ENCODE measurements at places on chromosomes 5 and 9.

DNA sequence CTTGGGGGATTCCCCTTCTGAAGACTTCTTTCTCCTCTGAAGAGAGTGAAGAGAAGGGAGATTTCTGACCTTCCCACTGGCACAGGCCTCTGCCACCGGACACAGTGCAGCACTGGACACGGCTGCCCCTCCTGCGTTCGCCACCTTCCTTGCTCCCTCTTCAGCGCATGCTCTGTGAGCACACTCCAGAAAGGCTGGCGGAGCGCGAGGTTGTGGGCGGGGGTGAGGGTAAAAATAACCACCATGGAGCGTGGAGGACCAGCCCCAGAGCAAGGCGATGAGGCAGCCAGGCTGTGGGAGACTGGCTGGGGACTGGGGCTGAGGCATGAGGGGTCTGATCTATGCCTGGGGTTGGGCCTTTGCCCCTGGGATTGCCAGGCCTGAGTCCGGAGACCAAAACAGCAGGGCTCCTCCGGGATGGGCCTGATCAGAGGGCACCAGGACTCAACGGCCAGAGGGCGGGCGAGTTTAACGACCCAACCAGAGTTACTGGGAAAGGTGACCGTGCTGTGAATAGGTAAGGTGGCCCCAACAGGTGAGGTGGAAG lies 97.2 kb downstream of the ROR2 start:
- no peak for DNase-seq

DNA sequence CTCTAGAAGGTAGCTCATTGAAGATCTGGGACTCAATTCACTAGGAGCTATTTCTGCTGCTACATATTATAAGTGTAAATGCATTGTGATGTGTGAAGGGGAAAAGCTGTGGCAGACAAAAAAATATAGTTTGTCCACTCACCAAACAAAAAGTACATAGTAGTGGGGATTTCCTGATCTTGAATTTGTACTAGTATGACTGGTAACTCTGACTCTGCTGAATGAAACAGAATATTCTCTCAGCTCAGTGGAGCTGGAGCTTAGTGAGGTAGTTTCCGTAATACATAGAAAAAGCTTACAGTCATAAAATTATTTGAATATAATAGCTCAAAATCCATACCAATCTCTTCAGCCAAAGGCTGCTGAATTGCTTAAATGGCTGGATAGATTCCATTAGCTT lies 455.6 kb upstream of the CD180 start:
- no peak for DNase-seq

GRCh38 chr9:101625876-101626275 lies 31.1 kb upstream of the PPP3R2 start:
- DNase-seq: no peak

- no peak for DNase-seq
These were observed 72.2 kb upstream of the IL6ST start for GRCh38 chr5:56066931-56067450.

- DNase-seq: no peak
These were observed 2.1 kb upstream of the ANXA1 start for GRCh38 chr9:73149371-73150067.

DNA sequence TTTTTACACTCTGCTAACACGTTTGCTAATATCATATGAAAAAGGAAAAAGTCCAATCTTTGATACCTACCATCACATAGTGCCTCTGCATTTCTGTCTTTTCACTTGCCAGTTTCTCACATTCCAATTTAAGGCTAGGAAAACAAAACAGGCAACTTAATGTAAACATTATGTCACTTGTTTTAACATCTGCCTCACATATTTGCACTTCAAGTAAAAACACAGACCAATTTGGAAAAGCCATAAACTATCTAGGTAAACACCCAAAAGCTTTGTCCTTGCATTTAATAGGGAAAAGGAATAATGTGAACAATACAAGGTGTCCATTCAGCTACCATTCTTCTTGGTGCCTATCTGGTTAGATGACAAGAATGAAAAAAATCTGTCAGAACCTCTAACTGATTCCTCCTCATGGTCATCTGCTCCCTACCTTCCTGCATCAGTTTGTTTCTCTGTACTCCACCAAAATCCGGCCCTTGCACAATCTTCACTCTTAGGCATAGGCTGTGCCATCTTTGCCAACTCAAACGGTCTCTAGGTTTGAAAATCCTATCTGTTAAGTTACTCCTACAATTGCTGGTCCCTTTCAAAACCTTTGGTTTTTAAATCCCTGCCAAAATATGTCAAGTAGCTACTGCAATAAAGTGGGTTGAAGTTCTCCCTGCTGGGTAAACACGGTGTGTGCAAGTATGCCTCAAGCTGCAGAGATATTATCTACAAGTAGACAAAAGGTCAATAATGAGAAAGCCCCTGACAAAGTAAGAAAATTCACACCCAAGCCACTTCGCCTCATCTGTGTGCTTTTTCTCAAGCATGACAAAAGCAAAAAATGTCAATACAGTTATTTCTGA lies 3.4 kb downstream of the TLE1 start:
- no peak for DNase-seq

DNA sequence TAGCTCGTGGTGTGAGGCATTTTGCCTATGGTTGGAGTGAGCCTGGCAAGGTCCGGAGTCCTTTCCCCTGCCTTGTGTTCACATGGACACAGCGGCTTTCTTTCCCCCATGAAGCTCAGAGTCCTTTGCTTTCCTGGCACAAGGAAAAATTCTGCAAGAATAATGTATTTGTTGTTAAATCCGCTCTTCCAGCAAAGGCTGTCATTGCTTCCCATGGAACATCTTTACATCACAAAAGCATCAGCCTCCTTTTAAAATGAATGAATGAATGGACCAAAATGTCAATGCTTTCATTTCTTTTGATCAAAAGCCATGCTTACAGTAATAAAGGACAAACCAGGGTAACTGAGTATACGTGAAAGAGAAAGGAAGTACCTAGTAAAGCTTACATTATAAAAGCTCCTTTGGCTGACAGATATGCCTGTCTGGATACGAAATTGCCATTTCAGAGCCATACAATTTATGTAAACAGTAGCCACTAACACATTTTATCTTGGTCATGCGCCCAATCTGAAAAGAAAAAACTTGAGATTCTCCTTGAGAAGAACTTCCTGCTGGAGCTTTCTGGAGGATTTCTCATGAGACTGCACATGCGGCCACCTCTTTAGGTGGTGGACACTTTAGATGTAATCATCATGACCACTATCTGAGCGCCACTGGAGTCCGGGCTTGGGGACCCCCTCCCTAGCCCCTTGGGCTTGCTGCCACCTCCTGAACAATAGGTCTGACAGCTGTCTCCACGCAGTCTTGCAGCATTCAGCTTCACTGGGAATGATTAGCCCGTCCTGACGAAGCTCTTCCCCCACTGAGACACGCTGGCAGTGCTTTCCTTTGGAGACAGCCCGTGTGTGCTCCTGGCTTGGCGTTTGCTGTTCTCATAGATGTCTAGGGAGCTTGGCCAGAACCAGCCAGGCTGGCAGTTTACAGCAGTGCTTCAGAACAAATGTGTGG lies 355.9 kb downstream of the ADAMTS6 start:
- no peak for DNase-seq

DNA sequence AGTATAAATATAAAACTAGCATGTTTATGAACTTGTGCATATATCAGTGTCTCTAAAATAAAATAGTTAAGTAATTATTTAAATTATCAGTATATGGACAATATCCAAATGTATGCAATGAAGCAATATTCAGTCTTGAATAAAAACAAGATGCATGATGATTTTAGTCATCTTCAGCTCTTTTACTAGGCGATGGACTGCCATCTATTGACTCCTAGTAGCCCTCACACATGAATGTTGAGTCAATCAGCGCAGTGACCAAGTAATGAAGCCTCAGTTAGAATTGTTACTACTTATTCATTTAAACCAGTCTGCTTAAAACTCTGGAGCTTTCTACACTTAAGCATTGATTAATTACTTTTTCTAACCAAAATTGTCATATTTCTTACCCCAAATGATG lies 92.9 kb upstream of the GRHPR start:
- no peak for DNase-seq

- DNase-seq: no peak
These were observed 294.8 kb upstream of the PTGER4 start for GRCh38 chr5:40384782-40385390.

- no peak for DNase-seq
These were observed 59.0 kb upstream of the C9orf72 start for GRCh38 chr9:27632254-27632653.

- DNase-seq: no peak
These were observed 5.5 kb downstream of the FANCC start for GRCh38 chr9:95311961-95312360.

DNA sequence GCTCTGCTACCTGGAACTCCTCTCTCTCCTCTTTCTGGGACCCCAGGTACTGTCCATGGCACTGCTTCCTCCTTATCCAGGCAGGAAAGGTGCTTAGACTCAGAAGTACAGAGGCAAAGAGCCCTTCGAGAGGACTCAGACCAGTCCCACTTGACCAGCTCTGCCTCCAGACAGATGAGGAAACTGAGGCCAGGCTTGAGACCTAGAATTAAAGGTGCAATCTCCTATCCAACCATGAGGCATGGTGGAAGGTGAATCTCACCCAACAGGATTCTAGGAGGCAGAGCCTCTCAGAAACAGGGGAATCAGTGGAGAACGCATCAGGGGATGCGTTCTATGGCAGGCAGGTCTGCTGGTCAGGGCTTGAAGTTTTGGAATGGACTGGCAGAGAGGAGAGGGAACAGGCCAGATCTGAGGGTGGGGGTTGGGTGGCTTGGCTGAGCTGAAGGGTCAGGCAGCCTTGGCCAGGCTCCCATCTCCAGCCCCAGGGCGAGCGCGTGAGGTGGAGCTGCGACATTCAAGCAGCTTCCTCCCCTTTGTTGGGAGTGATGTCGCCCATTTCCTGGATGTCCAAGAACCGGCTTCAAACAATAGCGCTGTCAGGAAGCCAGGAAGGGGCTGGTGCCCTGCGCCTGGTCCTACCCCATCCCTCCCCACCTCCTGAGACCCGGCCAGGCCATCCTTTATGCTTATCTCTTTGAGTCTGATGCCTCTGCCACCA lies 26.2 kb downstream of the NDUFA8 start:
- no peak for DNase-seq

GRCh38 chr5:172172912-172173563 lies 15.0 kb downstream of the STK10 start:
- DNase-seq: no peak

DNA sequence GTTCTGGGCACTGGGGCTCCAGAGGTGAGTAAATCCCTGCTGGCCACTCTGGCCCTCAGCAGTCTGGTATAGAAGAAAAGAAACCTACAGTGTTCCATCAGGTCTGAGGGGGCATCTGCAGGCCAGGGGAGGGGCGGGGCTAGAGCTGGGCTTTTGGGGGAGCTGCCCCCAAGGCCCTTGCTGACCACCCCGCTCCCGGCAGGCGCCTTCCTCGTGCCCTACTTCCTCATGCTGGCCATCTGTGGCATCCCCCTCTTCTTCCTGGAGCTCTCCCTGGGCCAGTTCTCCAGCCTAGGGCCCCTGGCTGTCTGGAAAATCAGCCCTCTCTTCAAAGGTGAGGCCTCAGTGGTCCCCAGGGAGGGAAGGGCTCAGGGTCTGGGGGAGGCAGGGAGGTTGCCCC lies 6.7 kb downstream of the SLC6A7 start:
- no peak for DNase-seq

- DNase-seq: no peak
These were observed 214.8 kb upstream of the PIK3R1 start for GRCh38 chr5:68000805-68001204.

DNA sequence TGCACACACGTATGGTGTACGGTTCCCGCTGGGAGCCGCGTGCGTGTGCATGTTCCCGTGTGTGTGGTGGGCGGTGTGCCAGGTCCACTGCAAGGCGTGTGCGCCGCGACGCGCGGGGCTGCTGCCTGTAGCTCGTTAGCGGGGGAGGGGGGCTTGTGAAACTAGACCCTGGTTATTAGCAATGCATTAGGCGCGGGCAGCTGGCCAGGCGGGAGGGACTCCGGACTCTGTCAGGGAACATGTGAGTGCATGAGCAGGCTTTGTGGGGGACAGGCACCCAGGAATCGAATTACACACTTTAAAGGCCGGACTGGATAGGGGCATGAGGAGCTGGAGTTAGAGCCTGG lies 32.2 kb upstream of the ENHO start:
- DNase-seq: no peak

GRCh38 chr5:133244242-133244641 lies 192.4 kb downstream of the HSPA4 start:
- DNase-seq: no peak

- no peak for DNase-seq
These were observed 11.8 kb downstream of the ITGA1 start for GRCh38 chr5:52799358-52799982.

GRCh38 chr5:172229904-172230303 lies 35.9 kb downstream of the EFCAB9 start:
- no peak for DNase-seq

- DNase-seq: no peak
These were observed 4.2 kb downstream of the CARNMT1 start for GRCh38 chr9:75023846-75024245.

GRCh38 chr5:25544652-25545249 lies 900.0 kb upstream of the CDH10 start:
- DNase-seq: no peak

DNA sequence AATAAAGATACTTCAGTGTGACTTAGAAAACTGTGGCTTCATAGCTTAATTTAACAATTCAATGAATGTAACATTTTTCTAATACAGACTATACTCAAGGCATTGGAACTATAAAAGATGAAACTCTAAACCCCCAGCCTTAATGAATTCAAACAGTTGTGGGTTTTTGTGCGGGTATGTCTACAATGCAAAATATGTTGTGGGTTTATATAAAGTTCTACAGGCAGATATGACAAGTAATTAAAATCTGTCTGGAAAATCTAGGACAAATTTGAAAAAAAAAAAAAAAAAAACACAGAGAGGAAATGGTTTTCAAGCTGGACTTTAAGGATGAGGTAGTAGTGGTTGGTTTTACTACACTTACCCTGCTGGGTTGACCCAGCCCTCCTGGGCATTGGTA lies 467.5 kb upstream of the TLE4 start:
- DNase-seq: no peak

DNA sequence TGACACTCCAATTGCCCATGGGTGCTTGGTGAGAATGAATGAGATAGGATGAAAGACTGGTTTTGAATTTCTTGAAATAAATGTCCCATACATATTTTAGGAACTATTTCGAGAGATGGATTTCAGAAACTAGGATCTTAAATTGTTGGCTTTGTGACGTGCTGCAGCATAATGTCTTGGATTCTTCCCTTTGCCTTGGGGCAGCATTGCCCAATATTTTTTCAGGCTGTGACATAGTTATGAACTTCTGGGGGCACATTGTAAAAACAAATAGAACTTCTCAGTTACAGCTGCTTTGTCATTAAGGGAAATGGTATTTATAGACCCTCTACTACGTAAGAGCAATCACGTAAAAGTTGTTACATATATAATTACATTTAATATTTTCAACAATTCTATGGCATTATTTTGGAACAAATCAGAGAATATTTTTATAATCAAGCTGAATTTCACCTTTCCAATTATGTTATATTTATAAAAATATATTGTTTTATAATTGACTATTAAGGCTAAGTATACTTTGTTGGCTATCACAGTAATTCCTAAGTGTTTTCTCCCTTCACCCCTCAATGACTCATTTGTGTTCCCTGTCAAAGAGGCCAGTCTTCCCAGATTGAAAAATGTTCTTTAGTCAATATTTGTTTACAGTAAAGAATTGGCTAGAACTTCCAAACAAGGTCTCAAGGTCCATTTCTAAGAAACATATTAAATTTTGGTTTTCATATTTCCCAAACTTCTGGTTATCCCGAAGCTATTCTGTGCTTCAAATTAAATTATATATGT lies 1388.3 kb upstream of the ACO1 start:
- DNase-seq: no peak

- no peak for DNase-seq
These were observed 100.8 kb downstream of the IQGAP2 start for GRCh38 chr5:76503929-76504328.

All from stimulated activated CD4-positive, alpha-beta T cell treated with anti-CD3 and anti-CD28 coated beads, Interleukin-15, amount 100 ng/mL, for 1 hour (primary cell).